Posterior vena cava (tissue), 2 donors: ENCODE measurements at places on chromosomes 5 and 9.

DNA sequence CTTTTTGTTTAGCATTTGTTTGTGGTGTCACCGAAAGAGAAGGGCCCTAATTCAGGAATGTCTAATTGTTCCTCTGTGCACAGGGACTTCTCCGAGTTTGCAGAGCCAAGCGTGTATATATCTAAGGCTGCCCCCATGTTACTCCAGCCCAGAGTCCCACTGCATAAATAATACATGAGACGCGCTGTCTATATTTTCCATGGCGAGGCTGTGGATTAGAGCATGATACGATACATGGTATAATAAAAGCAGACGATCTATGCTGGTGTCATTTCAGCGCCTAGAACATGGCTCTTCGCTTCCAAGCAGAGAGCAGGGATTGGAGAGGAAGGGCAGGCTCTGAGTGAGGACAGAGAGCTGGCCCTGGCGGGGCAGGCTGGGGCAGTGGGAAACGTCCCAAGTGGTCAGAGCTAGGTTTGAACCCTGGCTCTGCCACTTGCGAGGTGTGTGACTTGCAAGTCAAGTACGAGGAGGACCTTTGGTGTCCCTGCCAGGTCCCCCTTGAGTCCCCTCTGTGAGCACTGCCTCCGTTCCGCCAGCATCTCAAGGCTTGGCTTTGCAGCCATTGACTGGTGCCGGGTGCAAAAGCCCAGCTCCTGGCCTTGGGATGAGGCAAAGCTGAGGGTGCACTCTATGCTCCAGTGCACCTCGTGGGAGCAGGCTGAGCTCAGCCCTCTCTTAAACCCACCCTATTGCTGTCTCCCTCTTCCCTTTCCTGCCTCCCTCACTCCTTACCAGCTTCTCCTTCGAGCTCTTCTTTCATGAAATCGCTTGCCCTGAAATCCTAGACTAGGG is 29.2 kb upstream of the LAMC3 start:
- no peak for DNase-seq

GRCh38 chr9:130561056-130561455 is 18.3 kb upstream of the FUBP3 start:
- DNase-seq = peak; percentile 34

- no peak for DNase-seq
These were observed 70.4 kb downstream of the RGS7BP start for GRCh38 chr5:64576250-64576649.

DNA sequence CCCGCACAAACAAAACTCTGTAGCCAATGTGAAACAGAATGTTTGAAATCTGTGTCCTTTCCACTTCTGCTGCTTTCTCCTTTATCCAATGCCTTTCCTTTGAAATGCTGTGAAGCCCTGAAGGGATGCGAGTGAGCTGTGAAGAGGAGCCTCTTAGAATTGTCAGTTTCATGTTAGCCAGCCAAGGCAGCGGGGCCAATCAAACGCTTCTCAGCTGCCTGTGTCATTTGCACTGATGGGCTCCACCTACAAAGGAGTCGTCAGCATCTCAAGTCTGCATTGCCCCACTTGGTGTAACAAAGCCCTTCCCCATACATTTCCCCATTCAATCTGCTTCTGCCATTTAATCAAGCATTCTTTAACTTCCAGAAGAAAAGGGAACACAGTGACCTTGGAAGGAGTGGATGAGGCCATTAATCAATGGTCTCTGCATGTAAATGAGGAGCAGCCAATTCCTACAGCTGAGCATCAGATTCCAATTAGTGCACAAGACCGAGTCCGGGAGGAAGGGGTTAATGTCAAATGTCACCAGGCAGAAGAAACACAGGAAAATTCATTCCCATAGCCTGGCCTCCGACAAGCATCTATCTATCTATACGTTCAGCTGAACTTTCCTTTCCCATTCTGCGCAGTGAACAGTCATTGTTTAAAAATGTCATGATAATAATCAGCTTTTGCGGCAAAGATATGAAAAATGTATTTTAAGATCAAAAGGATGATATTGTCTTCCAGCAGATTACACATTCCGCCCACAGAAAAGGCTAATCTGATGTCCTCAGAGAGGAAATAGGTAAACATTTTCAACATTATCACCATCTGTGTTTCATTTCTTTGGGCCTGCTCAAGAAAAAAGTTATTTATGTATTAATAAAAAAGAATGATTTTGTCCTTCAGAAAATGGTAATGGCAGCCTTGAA is 154.6 kb downstream of the FSTL4 start:
- DNase-seq = no peak

DNA sequence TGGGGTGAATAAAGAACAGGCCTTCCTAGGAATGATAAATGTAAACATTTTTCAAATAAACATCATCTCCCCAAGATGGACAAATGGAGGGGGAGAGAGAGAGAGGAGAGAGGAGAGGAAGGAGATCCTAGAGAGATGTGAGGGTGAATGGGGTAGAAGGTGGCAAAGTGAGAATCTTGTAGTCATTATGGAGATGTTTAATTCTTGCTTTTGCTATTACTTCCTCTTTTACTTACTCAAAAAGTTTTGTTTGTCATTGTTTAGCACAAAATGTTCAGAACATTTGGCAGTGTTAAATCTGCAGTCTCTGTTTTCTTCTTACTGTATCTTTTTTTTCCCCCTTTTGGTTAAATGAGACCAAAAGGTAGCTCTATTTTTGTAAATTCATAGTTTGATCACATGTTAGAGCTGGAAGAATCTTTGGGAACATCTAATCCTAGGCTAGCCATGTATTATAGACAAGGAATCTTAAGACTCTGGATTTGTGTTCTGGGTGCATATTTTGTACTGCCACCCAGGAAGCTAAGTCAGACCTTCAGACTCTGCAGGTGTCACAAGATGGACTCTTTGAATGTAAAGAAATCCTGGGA is 266.1 kb downstream of the NTRK2 start:
- no peak for DNase-seq

- no peak for DNase-seq
These were observed 1.5 kb downstream of the CDC42SE2 start for GRCh38 chr5:131265311-131265803.

DNA sequence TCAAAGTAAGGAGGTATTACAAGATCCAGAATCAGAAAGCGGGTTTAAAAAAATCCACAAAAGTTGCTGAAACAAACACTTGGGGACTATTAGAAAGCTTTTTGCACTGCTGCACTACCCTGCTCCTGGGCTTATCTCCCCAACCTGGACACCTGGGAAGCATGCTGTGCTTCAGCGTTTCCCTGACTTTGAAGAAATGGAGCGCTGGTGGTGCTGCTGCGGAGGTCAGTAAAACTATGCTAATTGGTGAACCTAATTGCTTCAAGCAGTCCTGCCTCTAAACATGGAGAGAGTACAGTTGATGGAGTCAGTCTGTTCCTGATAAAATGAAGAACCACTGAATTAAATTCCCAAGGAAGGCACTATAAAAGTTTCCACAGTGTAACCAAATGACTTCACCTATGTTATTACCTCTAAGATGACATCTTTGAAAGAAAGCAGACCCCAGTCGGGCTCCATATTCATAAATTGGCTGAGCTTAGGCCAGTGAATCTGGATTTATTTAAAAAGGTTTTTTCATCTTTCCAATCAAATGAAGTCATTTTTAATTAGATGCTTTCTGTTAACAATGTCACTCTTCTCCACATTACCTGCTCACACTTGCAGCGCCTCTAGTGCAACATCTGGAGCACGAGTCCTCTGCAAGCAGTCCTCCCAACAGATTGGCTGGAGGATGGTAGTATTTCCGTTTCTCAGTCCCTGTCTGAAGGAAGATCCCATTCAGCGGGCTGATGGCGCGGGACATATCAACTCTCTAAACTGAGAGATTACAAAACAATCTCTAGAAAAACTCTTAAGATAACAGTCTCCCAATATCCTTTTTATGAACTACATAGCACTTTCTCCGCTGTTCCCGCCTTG is 11.5 kb downstream of the NR2F1-AS1 start:
- DNase-seq = no peak

GRCh38 chr5:87008751-87009560 is 258.7 kb upstream of the RASA1 start:
- DNase-seq = no peak

- DNase-seq = no peak
These were observed 65.9 kb upstream of the PLPP1 start for GRCh38 chr5:55600497-55601203.

DNA sequence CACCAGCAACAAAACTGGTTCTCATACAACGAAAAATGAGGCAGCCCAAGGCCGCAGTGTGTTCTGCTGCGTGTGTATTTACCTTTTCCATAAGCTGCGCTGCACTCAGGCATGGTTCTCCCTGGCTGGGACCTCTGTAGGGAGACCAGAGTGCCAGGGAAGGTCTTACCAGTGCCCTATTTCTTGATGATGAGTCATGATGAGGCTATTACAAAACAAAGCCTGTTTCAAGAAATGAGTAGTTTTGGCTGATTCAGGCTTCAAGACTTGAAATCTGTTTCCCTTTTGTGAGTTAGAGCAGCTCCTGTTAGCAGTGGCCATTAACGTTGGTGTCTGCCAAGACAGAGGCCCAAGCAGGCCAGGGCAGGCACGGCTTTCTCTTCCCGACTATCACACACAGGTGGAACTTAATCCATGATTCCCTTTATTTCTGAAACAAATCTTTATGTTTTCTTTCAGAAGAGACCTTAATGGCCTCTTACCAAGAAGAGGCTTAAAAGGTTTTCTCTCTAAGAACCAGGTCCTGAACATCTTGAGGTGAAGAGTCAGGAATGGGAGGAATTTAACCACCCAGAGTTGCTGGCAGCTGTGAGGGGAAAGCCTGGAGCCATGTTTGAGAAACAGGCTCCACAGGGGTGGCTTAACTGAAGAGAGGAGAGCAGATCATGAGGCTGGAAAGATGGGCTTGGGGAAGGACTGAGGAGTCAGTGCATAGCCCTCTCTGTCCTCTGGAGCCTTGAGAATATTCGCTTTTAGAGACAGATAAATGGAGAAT is 41.4 kb upstream of the TIFAB start:
- DNase-seq = no peak

- no peak for DNase-seq
These were observed 12.8 kb upstream of the PDZD2 start for GRCh38 chr5:31626156-31626555.

- no peak for DNase-seq
These were observed 117.5 kb downstream of the TRIO start for GRCh38 chr5:14260637-14261036.

DNA sequence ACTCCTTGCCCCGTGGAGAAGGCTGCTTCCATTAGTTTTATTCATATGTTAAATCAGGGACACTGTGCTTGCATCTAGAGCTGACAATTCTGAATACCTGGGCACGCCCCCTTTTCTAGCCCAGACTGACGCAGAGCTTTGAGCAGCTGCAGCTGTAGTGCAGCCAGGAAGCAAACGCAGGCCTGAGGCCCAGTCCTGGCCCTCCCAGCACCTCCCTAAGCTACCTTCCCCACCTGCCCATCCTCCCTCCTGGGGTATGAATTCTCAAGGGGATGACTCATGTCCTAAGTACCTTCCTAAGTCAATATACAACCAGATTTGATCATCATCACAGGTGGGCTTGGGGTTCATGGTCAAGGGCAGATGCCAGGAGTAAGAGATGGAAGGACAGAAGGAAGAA is 3.5 kb downstream of the PHF19 start:
- DNase-seq = no peak

GRCh38 chr5:171578049-171578828 is 158.8 kb downstream of the FGF18 start:
- peak; percentile 92 for DNase-seq

DNA sequence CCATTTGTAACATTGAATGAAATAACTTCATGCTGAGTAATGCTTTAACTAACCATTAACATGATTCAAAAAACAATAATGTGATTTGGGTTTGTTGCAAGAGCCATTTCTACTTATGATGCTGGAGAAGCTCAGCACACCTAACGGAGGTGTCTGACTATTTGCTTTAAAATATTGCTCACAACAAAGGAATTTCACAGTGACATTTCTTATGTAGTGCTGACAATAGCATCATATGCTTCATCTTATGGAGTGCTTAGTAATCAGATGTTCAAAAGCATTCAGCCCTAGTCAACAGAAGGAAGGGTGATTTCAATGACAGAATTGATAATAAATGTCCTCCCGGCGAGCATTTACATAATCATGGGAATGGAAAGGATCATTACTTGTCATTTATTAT is 1003.3 kb upstream of the COX7C start:
- DNase-seq = no peak

- no peak for DNase-seq
These were observed 66.9 kb downstream of the FANCC start for GRCh38 chr9:95250462-95251221.

- DNase-seq = peak; percentile 29
These were observed 14.1 kb upstream of the RPL26L1 start for GRCh38 chr5:172945151-172945550.

- no peak for DNase-seq
These were observed 43.3 kb downstream of the PRELID2 start for GRCh38 chr5:145791866-145792265.

- peak; percentile 87 for DNase-seq
These were observed 5.4 kb upstream of the TIFAB start for GRCh38 chr5:135457424-135458071.

DNA sequence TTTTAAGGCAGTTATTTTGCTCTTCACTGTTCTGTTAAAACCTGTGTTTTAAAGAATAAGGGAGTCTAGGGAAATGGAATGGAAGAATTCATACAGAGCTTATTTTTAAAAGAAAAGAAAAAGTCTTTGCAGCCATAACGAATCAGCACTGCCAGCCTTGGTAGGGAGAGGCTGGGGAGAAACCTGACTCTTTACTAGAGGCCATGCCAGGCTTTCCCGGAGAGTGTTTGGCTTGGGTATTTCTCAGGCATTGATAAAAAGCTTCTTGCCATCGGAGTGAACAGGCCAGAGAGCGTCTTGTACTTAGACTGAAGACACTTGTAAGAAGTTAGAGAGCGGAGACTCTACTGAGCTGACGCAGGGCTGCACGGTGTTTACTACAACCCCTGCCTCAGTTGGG is 72.7 kb upstream of the NFIL3 start:
- DNase-seq = no peak

DNA sequence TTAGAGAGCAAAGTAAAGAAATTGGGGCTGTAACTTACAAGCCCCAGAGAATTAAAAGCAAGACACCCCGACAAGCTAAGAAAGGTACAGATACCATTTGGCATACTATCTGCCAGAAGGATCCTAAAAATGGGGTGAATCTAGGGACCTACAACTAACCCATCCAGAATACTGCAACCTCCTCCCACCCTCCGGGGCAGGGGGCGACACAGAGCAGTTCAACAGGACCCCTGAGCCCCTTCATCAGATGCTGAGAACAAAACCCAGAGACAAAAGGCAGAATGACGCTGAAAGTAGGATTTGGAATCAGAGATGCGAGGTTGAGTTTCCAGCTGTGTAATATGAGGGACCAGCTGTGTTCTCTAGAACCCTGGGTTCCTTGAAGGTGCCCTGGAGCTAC is 71.2 kb downstream of the EPB41L4B start:
- no peak for DNase-seq

DNA sequence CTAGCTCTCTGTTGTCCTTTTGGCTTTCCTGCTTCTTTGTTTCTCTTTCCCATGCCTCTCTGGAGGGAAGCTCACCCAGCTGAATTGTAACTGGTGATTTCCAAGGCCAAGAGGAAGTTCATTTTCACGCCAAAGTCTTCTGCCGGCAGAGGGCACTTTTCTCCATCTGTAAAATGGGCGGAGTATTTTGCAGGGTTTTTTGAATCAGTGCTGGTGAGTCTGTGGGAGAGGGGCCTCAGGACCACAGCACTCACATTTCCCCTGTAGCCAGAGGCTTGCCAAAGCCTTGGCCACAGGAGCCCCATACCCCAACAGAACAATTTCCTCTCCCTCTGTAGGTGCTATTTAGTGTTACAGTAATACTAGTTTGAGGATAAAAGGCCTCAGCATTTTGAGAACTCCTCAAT is 42.3 kb upstream of the MATR3 start:
- DNase-seq = no peak
